ENCODE measurements at places on chromosomes 1 and 21.

DNA sequence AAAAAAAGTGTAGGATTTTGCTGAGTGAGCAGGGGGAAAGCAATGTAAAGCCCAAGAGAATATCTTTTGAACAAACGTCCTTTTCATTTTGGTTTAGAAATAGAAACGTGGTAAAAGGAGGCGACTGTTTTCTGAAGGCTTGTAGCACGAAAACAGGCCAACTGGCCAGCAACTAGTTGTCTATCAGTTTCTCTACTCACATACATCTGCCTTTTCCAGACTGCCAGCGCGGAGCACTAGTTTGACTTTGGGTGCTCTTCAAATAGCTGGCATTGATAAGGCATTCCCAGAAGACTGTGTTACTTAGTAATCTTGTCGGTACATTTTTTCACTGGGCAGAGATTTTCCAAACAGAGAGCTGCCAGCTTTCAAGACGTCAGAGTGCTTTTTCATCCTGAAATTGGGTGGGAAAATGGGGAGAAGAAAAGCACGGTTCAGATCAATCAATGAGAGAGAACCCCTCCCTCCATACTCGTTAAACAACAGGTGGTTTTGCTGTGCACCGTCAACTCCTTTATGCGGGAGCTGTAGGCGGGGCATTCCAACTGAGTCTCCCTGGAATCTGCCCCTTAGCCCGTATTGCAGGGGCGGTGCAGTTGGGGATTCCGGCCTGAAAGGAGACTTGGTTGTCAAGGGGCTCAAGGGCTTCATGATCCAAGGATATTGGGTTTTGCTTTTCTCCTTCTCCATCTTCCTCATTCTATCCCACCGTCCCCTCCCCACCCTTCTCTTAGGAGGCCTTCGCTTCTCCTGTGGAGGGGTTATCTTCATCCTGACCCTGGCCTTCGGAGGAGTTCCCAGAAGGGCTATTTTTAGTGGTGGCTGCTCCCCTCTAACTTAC, 884 bp upstream of the LRRC8C start:
- DNase-seq: no peak

DNA sequence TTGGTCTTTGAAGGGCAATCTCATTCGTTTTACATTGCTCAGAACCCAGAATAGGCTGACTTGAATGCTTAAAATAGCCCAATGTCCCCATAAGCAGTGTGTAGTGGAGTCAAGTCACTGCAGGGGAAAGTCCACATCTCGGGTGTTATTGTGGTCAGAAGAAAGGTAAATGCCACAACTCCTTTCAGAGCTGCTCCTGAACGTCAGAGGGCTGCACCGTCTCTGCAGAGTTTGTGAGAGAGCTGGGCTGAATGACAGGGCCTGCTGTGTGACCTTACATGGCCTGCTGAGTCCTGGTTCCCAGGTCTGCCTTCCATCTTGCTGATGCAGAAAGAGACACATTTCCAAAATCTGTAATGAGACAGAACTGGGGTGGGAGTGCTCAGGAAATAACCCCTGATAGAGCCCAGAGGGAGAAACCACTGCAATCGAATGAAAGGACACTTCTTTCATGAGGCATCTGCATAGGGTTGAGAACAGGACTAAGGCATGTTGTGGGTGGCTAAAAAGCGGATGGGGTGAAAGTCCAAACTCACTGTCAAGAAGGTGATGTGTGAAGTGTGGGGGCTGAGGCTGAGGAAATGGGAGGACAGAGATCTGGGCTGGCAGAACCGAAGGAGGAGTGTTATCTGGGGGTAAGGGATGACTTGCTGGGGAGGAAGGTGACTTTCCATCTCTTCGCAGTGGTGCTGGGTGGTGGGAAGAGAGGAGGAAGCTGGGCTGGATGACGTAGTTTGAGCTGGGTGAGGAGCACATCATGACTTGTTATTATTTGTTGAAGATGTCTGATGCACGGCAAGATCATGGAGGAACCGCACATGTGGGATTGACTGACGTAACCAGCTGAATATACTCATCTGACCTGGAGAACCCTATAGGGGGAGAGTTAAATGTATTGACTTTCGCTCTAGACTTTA, 33.7 kb downstream of the XCL2 start:
- no peak for DNase-seq

DNA sequence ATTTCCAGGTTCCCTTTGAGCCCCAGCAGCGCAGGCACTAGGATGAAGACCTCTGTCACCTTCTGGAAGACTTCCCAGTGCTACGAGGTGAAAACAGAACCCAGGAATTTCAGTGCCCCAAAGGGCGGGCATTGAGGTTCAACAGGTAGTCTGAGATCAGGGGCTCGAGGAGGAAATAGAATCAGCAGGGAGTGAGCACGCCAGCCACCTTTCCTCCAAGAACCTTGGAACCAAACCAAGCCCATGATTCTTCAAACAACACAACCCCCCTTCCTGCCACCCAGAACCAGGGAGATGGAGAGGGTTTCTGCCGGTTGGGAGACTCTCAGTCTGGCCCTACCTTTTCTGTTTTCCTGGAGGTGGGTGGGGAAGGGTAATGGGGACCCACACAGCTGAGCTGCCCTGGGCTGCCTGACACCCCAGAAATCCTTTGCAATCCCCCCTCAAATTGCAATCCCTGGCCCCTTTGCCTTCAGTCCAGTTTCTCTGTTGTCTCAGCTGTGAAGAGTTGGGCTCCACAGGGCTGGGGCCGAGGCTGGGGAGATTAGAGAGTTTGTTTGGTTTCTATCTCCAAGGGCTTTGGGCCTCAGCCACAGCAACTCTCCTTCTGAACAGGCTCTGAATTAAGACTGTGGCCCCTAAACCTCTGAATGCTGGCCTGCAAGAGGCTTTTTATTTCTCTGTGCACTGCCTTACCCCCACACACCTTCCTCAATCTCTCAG, 11.9 kb downstream of the SLC41A1 start:
- no peak for DNase-seq

- no peak for DNase-seq
Measured at GRCh38 chr1:37070126-37070525, 35.8 kb upstream of the GRIK3 start.

GRCh38 chr1:221621683-221622082, 120.2 kb downstream of the DUSP10 start:
- DNase-seq: no peak

DNA sequence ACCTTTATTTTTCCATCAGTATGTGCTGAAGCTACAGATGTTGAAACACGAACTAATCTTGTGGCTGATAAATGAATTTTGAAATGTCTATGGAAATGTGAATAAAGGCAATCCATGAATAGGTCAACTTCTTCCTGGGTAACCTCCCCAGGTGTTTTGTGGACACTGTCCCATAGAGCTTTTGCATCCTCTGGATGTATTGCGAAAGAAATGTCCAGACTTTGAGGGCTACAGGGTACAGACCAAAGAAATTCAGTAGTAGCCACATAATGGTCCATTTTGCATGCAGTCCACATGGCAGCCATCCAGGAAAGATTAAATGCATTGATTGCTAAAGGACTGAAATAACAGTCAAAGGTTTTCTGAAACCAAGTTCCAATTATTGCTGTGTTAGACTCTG, 21.5 kb upstream of the DARS2 start:
- DNase-seq: no peak

DNA sequence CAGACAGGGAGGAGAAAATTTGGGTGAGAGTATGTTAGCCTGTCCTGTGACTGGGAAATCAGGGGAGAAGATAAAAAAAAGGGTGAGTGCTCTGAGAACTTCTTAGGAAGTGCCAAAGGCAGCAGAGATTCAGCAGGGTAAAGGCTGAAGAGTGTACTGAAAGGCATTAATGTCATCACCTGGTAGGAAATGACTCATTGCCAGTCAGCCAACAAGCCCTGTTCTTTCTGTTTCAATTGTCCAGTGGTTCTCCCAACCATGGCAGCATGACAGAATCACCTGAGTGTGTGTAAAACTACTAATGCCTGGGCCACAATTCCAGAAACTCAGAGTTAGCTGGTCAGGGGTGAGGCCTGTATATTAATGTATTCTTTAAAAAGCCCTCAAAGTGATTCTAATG, 83.5 kb downstream of the INTS7 start:
- no peak for DNase-seq

GRCh38 chr1:247322849-247323586, 8.6 kb downstream of the ZNF496 start:
- DNase-seq: no peak

DNA sequence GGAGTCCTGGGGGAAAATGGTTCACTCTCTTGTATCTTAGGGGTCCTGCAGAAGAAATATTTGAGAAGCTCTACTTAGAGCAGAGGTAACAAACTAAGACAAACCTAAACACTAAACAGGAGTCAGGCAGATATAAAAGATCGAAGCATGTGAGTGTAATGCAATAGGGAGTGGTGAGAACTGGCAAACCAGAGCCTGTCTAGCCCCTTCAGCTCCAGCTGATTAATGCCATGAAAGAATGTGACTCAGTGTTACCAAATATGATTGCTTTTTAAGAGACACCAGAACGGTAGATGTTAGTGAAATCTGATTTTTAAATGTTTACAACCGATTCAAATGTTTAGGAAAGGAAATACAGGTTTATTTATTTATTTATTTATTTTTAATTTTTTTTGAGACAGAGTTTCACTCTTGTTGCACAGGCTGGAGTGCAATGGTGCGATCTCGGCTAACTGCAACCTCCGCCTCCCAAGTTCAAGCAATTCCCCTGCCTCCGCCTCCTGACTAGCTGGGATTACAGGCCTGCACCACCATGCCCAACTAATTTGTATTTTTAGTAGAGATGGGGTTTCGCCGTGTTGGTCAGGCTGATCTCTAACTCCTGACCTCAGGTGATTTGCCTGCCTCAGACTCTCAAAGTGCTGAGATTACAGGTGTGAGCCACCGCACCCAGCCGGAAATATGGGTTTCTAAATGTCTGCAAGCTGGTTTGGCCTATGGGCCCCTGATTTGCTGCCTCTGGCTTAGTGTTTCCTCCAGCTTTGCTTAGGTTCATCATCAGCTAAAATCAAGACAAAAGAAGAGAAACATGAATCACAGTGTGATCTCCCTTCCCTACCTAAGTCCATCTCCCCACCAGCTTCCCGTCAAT, 12.2 kb downstream of the TXNIP start:
- no peak for DNase-seq

DNA sequence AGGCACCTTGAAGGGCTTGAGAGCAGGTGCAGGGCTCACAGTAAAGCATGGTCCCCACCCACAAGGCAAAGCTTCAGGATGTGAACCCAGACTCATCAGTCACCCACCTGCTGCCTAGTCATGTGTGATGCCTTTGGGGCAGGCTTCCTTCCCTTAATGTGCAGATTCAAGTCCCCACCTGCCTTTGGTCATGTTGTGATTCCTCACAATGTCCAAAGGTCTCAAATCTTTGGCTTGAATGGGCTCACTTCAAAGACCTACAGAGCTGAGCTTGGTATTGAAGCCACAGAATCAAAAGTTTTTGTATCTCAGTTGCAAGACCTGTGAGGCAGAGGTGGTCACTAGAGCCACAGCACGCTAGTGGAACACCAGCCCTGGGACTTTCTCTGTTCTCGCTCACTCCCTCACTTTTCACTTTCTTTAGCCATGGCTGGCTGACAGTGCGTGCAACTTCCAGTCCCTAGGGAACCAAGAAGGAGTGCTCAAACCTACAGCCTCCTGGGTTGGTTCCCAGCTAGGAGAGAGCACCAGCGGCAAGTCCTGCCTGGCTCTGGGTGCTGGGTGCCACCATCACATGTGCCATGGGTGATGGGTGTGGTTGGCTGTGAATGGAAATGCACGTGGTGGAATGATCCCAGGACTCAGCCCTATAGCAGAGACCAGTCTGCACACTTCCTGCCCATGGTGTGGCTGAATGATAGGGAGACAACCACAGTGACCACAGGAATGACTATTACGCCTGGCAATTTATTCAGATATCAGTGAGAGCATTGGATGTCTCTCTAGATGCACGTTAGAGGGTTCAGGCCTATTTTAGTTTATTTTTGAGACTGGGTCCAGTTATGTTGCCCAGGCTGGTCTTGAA, 26.4 kb upstream of the CLIC6 start:
- no peak for DNase-seq

- DNase-seq: no peak
Measured at GRCh38 chr1:65108025-65108642, 39.9 kb upstream of the AK4 start.

DNA sequence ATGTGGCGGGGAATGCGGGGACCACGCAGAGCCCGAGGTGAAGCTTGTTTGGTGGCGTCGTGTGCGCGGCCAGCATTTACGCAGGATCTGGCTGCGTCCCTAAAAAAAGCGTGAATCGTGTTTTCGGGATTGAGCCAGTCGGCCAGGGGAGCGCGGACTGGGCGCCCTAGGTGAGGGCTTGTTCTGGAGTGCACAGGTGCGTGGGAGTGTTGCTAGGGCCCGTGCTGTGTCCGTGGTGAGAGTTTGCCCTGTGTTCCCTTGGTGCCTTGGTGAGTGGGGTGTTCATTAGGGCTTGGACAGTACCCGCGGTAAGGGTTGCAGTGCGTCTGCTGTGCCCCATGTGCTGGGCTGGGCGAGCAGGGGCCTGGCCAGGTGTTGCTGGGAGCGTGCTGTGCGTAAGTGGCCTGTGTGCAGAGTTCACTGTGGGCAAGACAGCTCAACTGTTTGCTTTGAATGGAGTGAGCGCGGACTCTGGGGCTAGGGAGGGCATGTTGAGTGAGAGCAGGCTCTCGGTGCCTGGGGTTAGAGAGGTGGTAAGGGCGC, 673 bp downstream of the CD46 start:
- no peak for DNase-seq

DNA sequence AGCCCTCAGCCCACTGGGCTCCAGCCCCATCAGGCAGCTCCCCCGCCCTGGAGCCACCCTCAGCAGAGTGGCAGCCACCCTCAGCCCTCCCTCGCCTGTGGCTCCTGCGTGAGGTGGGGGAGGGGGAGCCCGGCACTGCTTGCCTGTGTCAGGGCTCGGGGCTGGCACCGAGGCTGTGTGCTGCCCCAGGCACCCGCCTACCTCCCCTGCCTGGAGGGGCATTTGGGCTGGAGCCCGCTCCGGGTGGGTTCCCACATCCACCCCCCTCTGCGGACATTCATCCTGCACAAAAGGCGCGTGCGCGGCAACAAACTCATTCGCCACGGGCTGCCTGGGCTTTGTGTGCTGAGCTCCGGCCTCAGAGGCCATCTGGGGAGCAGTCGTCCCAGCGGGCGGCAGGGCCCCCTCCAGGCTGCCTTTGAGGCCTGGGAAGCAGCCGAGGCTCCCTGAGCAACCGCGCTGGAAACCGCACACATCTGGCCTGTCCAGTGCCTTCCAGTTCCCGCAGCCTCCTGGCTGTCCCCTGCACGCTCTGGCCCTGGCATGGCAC, 12.6 kb upstream of the TNFRSF14 start:
- DNase-seq: no peak

GRCh38 chr1:166956057-166956850, 19.1 kb downstream of the ILDR2 start:
- no peak for DNase-seq

GRCh38 chr1:241356187-241356518, 852 bp downstream of the RGS7 start:
- no peak for DNase-seq

GRCh38 chr1:174874331-174875053, 125.3 kb upstream of the CACYBP start:
- no peak for DNase-seq

All from ascending aorta (tissue), 2 donors.